Central memory CD4-positive, alpha-beta T cell (primary cell): ENCODE measurements at places on chromosomes 7 and 10.

DNA sequence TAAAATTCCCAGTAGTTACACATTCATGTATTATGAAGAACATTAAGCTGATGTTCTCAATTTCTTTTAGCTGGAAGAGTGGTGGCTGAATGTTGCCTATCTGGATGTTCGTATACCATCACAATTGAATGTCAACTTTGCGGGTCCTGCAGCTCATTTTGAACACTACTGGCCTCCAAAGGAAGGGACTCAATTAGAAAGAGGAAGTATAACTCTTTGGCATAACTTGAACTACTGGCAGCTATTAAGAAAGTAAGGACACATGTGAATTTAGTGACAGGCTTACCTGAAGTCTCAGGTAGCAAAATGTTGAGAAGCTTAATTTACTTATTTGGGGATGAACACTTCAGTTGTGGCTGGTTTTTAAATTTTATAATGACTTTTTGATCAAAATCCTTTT is 15.9 kb downstream of the CROT start:
- no peak for DNase-seq

DNA sequence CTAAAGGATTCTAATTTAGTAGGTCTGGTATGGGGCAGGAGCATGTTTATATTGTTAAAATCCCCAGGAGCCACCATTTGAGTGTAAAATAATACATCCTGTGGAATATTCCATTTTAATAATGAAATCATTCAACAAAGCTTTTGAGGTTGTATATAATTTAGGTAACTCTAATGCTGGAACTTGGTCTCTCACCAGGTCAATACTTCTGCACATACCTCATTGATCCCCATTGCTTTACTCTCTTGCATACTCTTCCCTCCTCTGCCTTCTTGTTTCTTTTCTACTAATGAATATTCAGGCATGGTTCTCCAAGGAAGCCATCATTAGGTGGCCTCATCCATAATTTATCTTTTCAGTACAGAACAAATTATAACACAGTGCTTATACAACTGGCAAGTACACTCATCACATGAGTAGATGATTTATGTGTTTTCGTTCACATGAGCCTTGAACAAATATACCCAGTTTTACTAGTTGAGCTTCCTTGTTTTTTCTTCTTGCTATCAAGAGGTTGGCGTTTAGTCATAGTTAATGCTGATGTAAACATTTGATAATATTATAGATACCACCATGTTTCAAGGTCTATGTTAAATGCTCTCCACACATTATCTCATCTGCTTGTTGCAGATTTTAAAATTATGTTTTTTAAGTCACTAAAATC is 7.2 kb downstream of the PALS2 start:
- no peak for DNase-seq

DNA sequence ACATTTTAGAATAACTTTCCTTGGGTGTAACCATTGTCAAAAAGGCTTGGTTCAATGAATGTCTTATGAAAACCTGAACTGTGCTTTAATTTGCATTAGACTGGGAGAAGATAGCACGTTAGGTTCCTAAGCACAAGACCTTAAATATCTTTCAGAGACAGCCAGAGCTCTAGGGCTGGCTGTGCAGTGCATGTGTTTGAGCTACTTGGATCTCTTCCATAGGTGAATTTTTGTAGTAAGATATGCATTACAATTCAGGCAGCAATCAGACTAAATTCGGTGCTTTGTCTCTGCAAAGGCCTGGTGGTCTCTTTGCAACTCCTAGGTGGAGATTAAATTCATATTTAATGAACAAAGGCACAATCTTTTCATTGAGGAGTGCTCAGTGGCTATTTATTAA is 192.0 kb downstream of the ZNF438 start:
- no peak for DNase-seq

- DNase-seq = no peak
These were observed 176.4 kb downstream of the GATA3 start for GRCh38 chr10:8230902-8231301.

DNA sequence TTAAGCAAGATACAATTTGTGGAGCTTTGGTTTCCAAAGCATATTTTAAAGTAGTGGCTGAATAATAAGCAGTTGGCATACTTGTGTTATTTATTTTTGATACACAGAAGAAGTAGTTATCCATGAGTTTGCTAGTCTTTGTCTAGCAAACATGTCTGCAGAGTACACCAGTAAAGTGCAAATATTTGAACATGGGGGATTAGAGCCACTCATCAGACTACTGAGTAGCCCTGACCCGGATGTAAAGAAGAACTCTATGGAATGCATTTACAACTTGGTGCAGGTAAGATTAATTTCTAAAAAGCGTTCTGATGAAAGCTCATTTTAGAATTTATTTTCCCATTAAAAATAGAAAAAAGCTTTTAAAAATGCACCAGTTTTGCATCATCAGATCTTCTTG is 31.4 kb downstream of the ARMC3 start:
- DNase-seq = no peak

DNA sequence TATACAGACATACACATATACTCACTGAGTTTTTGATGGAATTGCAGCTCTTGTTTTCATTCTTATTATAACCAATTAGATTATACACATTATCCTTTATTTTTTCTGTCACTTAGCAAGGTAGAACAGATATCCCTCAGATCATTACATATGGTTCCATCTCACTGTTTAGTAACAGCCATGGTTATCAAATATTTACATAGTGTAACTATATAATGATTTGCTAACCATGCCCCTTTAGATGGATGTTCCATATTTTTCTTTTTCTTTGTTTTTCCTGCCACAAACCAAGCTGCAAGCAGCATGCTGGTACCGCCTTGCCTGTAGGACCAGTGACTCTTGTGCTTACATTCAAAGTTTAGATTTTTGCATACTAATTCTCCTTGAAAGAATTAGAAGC is 163.4 kb upstream of the NFE2L3 start:
- no peak for DNase-seq

DNA sequence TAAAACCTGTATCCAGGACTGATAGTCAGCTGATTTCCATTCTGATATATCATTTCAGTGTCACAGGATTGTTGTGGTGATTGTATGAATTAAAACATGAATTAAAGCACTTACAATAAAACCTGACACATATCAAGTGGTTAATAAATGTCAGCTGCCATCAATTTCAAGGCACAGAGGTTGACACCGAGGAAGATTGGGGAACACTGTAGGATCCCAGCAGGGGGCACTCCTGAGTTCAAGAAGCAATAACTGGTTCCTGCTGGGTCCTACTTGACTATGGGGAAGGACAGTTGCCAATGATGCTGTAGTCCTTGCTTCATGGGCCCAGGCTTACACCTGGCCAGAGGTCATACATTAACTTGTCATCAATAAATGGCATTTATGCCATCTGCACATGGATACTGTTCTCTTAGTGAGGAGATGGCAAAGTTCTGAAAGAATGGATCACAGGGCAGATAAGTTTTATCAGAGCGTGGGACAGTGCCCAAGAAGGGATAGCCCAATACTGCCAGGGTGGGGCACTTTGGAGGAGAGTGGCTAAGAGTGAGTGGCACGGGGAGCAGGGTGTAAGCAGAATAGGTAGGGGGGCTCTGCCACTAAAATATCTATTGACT is 24.1 kb downstream of the FZD1 start:
- DNase-seq = no peak

DNA sequence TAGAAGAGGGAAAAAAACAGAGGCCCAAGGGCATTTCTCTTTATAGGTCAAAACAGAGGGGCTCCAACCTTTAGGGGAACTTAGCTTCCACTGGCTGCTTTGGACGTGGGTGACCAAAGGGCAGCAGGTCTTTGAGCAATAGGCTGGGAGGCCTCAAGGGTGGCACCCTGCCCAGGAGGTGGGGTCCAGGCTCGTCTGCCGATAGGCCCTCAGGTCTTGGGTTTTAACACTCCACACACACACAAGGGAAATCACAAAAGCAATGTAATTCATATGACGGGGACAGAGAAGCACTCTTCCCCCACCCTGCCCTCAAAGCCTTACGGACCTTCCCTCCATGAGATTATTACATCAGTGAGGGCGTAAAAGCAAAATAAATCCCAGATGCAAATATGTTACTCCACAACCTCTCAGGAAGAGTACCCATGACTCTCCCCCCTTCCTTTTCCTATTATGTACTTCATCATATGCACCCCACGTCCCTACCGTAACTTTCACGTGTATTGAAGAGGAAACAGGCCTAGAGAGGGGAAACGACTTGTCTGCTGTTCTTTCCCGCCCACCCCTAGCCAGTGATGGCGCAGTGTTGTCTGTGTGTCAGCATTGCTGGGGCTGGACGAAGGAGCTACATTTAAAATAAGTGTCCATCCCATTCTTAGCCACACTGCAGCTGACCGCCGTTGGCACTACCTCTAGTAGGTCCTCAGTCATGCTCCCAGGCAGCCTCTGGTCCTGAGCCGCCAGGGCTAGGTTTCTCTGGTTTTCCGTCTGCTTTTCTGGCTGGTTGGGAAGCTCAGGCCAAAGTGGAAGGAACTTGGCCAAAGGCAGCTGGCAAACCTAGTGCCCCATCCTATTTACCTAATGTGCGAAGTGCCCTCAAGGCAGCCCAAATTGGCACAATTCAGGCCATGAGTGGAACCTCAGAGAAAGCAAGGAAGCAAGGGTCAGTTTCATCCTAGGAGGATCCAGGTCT is 2.1 kb downstream of the PCBD1 start:
- DNase-seq = no peak

GRCh38 chr7:55140941-55141278 is 122.1 kb downstream of the EGFR start:
- no peak for DNase-seq

- no peak for DNase-seq
These were observed 1270.9 kb downstream of the TYW1 start for GRCh38 chr7:68267486-68267885.

DNA sequence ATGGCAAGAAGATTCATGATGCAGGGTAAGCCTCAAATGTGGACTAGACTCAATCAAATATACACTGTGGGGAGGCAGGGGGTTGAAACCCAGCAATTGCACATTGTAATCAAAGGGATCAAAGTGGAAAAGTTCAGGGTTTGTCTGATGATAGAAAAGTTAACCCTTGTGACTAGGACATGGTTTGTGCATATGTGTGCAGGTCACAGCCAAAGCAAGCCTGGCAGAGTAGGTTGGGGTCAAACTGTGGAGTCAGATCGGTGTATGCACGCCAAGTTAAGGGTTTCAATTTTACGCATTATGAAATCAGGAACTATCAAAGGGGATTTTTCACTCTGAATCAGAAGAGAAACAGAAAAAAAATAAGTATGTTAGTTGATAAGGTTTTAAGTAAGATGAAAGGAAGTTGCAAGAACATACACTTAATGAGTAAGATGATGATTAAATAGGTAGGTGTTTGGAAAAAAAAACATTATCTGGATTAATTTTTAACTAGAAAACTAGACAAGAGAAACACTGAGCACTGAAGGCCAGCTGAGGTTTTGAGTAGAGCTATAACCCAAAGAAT is 188.3 kb downstream of the DGKB start:
- DNase-seq = no peak

- peak; percentile 26 for DNase-seq
These were observed 31.2 kb downstream of the JCAD start for GRCh38 chr10:30028006-30028737.

GRCh38 chr7:99693427-99694200 is 13.8 kb upstream of the CYP3A5 start:
- peak; percentile 3 for DNase-seq

DNA sequence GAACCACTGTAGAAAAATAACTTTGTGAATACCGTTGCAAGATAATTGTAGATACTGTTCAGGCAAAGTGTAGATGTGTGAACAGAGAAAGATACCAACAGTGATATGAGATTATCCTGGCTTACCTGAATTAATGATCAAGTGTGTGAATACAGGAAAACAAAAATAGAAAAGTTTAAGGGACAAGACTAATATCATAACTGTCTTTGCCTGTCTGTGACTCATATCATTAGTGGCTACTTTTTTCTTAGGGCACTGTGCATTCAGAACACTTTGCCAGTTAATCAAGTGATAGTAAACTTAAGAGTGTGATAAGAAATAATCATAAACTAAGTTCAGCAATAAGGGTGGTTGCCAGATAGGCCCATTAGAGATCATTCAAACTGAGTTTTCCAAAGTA is 323.0 kb upstream of the LRGUK start:
- DNase-seq = no peak

- no peak for DNase-seq
These were observed 51.9 kb downstream of the MTPN start for GRCh38 chr7:135925210-135925609.

GRCh38 chr7:86928308-86928707 is 131.1 kb downstream of the ELAPOR2 start:
- DNase-seq = no peak

DNA sequence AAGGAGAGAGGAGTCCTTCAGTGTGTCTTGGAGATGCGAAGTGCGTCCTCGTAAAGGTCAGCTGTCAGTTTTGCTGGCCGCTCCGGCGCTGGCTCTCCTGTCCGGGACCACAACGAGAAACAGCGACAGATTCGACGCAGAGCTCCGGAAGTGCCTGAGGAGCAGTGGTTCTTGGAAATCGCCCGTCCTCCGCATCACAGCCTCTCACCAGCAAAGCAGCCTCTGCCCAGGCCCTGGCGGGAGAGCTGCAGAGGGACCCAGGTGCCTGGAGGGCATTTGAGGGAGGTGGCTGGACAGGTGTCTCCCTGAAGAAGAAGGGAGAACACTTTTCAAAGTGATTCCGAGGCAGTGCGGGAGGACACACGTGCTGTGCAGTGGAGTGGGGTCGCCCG is 11.6 kb upstream of the AP5Z1 start:
- no peak for DNase-seq

- DNase-seq = no peak
These were observed 61.7 kb upstream of the ITGA8 start for GRCh38 chr10:15781381-15781960.

GRCh38 chr7:156735851-156736250 is 95.3 kb downstream of the RNF32 start:
- DNase-seq = no peak

DNA sequence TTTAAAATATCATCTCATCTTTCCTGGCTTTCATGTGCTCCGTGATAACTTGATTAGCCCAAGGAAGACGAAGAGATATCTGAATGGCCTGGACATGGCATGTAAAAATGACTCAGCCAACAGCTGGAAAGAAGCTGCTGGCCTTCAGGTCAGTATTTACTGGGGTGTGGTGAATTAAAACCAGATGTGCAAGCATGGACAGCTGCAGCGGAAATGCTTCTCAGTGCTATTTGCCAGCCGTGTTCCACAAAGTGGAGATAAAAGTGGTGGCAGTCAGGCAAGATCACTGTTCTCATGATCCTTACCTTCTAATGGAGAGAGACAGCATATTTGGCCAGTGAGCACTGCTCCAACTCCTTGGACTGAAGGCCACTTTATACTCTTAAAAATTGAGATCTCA is 203.1 kb upstream of the VSTM2A start:
- no peak for DNase-seq

GRCh38 chr10:67492317-67493019 is 203.5 kb downstream of the CTNNA3 start:
- no peak for DNase-seq
